Skeletal muscle tissue (tissue), 5 donors: ENCODE measurements at places on chromosomes 2 and 18. TPM values are rescaled to one million over a fixed set of nuclear protein-coding genes. Genes with fewer than 3 reads are reported as not detected.

SPP2 gene
- not detected for total RNA-seq

CAVIN2 gene
- 19.3 TPM for total RNA-seq

LYG2 gene
- total RNA-seq: not detected

FAM110C gene
- under 0.01 TPM for total RNA-seq
